ENCODE measurements at places on chromosomes 7 and 10.

- no peak for DNase-seq
Observed at GRCh38 chr7:37718585-37718984, 35.0 kb downstream of the GPR141 start.

DNA sequence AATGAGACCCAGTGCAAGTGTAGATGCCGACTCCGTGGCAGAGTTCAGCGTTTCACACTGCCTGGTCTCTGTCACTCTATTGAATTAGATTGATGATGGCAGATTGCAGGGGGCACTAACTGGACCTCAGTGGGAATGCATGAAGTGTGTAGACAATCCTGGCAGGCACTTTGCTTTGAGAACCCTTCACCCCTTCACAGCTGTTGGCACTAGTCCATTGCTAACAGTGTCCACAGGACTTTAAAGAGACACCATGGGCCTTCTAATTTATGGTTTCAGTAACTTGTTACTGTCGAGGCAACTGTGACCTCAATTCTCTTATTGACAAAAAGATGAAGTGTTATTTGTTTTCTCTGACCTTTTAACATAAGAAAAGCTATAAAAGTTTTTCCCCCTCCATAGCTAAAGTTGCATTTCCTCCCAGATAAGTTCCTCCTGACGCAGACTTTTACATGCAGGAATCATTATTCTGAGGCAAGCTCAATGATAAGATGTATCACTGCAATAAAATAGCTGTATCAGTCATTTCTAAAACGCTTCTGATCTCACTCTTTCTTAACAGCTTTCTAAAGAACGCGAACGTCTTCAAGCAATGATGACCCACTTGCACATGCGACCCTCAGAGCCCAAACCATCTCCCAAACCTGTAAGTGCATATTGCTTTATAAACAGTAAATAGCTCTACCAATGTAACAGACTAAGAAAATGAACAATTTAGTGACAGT, 238.9 kb downstream of the FOXP2 start:
- DNase-seq = no peak

DNA sequence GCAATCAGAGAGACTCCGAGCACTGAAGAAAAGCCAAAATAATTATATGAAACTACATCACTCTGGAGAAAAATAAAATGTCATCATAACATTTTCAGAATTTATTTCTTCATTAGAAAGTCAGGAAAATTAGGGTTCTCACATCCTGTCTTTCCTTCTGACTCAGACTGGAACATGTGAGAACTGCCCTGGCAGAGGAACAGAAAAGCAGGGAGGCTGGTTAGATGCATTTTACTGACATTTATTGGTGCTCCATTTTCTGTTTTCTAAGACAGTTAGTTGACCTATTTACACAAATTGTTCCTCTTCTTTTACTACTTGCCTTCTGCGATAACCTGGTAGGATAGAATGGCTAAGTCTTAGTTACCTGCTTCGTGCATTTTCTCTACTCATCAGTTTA, 58.6 kb upstream of the ANK3 start:
- DNase-seq = no peak

GRCh38 chr10:94851263-94851662, 87.2 kb upstream of the CYP2C9 start:
- DNase-seq = no peak

DNA sequence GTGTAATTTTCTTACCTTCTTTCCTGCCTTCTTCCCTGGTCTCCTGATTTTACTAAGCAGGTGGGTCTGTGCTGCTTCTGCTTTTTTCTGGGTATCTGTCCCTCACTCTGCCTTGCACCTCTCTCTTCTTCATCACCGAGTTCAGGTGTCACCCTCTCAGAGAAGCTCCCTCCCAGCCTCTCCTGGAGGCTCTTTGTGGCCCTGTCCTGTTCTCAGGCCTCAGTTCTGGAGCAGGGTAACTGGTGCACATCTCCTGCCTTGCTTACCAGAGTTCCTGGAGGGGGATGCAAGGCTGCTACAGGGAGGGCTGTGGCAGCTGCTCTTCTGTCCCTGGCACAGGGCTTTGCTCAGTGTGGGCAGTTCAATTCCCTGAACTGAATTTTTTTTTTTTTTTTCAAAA, 66.1 kb downstream of the RBM33 start:
- no peak for DNase-seq

DNA sequence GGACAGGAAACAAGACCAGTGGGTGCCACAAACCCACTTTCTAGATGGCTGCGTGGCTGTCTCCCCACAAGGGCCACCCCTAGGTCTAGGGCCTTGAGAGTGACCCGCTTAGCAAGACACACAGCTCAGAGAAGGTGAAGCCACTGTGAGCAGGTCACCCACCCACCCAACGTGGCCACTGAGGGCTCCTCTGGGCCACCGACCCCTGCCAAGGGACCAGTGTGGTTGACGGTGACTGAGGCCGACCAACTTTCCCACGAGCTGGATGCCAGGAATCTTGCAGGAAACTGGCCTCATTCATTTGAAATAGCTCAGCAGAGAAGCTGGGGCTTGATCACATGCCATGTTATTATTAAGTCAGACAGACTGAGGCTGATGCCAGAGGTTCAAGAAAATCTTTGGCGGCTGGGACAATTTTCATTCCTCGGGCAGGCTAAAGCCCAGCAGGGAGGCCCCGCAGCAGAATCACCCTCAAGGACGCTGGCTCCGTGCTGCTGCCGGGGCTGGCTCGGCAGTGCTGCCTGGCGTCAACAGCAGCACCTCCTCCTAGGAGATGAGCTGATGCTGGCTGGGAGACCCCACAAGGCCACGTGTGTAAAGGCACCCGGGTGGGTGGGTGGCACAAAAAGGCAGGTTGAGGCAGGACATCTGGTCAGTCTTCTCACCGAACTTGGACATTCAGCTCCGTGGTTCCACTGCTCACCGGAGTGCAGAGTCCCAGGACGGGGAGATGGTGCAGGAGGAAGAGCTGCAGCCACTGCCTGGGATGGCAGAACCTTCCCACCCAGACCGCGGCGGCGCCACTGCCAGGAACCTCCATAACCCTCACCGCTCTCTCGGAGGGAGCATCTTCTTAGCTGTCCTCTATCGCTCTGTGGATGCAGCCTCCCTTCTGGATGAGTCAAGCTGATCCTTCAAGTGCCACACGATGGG, 57.8 kb downstream of the ZRANB1 start:
- no peak for DNase-seq

DNA sequence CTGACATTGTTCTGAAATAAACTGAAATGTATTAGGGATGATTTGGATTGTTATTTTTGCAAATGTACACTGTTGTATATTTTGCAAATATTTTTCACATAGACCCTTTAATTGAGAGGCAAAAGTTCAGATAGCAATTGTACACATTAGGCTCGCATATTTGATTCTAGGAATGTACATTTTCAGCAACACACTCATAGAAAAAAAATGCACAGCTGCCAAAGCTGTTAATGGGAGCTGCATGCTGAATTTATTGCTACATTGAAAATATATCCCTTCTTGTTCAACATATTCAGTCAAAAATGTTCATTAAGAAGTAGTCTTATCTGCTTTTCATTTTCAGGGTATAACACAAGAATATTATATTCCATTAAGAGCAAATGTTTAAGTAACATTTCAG, 512.9 kb downstream of the ATRNL1 start:
- DNase-seq = no peak

GRCh38 chr7:100396421-100396982, 23.2 kb downstream of the PILRA start:
- no peak for DNase-seq

DNA sequence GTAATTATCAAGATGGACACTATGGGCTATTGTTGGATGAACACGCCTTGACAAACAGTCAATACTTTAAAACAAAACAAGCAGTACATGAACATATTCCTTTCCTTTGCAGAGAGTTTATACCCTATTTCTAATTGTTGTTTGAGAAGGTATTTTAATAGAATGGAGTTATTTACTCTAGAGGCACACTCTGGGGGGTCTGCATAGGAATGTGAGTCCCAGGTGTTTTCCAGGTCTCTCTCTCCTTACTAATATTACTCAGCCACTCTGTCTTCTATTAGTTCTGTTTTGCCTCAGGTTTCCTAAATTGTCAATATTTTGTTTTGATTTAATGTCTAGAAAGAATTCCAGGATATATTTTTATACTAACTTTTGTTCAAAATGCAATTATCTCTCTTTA, 1091.4 kb downstream of the CNTNAP2 start:
- DNase-seq = no peak

DNA sequence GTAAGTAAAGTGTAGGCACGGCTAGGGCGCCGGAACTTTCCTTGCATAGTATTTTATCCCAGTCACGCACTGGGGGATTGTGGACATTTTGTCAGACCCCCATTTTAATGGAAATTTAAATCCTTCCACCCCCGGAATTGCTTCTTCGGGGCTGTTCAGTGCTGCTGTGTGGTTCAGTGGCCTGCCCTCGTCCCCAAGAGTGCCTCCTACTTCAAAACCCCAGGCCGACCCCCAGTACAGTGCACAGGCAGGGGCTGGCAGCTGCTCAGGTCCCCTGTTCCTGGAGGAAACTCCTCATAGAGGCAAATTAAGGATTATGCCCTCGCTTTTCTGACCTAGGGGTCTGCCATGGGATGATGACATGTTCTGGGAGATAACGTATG, 94.5 kb downstream of the PTPRE start:
- no peak for DNase-seq

- no peak for DNase-seq
Observed at GRCh38 chr10:31974434-31975124, 45.9 kb upstream of the ARHGAP12 start.

DNA sequence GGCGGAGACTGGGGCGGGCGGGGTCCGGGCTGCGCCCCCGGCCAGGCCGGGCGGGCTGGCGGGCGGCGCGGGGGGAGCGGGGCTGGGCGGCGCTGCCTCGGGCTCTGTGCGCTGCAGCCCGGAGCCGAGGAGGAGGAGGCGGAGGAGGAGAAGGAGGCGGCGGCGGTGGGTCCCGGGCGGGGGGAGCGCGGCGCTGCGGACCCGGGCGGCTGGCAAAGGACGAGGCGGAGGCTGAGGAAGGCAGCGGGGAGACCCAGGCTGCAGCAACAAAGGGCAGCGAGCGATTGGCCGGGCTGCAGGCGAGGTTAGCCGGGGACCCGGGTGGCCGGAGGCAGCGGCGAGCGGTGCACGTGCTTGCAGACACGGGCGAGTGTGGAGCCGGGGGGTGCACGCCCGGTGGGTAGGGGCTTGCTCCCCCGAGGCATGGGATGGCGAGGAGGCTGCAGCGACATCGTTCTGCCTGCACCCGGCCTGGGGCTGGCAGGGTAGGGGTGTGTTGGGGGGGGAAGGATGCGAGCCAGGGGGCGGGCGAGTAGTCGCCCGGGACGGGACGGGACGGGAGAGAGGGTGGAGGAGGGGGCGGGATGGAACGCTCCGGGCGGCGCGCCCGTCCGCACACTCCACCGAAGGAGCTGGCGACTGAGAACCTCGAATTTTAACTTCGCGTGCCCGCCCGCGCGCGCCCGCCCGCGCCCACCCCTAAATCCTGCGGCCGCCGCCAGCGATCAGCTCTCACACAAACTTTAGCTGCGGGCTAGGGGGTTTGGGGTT, 844 bp upstream of the KAT6B start:
- no peak for DNase-seq

All from MCF 10A (cell line).